ENCODE measurements at places on chromosomes 4 and X. TPM values are rescaled to one million over a fixed set of nuclear protein-coding genes. Genes with fewer than 3 reads are reported as not detected.

CSAG1 gene
- not detected for total RNA-seq

DNA sequence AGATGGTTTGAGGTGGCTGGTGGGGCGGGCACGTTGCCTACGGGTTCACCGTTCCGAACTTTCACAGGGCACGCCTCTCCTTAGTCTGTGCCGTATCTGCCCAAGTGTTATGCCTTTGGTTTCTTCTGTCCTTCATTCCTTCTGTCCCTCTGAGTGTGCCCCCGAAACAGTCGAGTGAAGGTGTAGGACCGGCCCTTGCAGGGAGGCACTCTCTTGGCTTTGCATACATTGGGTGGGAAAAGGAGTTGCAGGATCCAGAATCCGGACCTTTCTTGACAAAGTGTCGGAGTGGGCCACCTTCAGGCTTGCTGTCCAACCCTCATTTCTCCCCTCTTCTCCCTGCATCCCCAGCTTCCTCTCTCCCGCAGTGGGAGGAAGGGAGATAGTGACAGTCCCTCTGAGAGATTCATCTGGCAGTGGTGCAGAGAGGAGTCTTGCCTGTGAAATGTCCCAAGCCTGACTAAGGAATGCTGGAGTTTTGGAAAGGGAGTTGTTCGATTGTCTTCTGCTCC, 569 bp downstream of the ARFIP1 start:
- no peak for DNase-seq

PCDH11X gene
- not detected for total RNA-seq

DNA sequence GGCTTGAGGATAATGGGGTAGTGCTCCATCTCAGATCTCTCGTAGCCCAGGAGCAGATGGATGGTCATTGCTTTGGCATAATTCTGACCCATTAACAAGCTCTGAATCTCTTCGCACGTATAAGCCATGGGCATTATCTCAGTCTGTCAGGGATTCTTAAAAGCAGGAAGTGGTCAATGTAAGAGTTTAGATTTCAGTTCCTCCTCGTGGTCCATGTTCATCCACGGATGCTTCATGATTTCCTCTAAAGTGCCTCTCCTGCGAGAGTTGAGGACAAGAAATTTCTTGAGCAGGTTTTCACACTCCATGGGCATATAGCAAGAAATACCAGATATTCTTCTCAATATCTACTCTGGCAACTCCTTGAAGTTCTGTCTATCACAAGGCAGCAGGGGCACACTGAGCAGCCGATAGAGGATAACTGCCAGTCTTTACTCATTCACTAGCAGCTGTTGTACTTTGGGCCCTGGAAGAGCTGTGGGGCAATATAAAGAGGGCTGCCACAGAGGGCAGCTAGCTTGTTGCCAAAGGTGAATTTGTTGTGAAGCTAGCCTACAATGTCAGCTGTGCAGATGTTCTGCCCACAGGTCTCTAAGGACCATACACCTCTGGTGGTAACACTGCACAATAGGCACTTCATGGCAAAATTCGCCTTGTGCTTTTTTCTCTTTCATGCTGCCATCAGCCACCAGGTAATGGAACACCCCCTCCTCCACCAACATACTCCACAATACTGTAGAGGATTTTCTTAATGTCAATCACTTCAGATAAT, 52.0 kb upstream of the WDR17 start:
- DNase-seq = no peak

DNA sequence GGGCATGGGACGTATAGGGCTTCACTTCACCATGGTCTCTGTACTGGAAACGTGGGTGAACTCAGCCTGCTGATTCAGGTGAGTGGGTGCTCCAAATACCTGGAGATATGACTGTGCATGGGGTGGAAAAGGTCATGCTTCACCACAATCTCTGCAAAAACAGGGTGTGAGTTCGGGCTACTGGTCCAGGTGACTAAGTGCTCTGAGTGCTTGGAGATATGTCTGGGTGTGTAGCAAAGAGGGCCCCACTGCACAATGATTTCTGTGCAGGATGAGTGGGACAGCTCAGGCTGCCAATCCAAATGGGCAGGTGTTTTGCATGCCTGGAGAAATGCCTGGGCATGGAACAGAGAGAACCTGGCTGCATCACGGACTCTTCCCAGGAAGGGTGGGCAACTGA, 11.2 kb upstream of the CPXCR1 start:
- peak; percentile 26 for DNase-seq

- no peak for DNase-seq
Measured at GRCh38 chrX:21708116-21708515, 49.8 kb downstream of the SMPX start.

GRCh38 chrX:39734174-39734776, 363.5 kb downstream of the BCOR start:
- no peak for DNase-seq

DNA sequence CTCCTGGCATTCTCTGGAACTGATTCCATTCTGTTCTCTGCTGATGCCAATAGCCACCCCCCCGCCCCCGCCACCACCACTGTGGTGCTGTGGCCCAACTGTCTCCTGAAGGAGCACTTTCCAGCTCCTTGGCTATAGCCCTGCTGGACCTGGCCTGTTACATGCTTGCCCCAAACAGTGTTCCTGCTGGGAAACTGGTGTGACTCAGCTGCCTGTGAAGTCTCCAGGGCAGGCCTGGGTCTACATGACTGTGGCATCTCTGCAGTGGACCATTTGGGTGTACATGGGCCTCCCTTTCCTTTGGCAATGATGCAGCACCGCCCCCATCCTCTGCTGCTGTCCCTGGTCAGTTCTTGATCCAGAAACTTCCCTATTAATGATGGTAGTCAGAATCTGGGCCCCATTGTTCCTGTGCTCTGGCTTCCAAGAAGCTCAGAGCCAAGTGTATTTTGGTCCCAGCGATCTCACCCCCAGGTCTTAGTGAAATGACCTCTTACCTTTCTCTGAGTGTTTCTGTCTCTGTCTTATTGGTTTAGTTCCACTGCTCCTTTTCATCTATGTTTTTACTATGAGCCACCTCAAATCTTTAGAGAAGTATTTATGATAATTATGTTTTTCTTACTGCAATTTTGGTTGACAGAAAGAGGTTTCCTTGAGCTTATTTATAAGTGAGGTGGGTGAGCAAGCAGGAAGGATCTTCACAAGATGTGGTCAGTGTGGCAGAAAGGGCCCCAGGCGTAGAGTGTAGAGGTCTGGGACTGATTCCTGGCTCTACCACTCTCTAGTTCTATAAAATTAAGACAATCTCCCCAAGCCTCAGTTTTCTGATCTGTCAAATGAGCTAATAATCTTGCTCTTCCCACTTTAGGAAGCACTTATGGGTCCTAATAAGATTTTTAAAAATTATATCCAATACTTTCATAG, 210.7 kb upstream of the EOLA2 start:
- DNase-seq = no peak

TMEM184C gene
- total RNA-seq = 37.5 TPM

GRCh38 chrX:10042055-10042454, 74.9 kb downstream of the CLDN34 start:
- no peak for DNase-seq

DNA sequence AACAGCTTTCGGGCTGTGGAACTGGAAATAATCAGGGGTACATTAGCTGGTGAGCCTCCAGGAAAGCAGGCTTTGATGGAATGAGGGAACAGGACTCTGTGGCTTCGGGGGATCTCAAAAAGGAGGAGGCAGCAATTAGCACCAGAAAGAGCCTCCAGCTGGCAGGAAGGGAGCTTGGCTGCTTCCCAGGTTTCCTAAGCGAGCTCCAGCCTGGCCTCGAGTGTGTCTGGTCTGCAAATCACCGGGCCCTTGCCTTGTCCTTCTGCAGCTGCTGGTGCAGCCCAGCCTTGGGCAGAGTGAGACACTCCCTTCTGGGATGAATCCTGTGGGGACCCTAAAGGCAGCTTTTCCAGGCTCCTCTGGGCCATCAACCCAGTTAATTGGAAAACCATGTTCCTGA, 10.7 kb upstream of the PDHA1 start:
- DNase-seq = no peak

DNA sequence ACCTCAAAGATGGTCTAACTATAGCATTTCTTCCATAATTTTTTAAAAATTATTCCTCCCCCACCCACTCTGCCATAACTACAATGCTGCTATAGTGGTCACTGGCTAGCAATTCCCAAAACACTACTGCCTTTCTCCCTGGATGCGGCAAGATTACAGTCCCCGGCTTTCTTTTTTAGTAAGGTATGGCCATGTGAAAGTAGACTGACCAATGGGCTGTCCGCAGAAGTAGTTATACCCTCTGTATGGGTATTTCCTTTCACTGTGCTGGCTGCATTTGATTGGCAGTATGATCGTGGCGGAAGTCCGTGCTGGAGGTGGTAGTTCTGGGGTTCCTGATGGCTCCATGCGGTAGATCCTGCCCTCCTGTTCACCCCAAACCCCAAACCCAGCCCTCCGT, 166.0 kb downstream of the FBXO8 start:
- no peak for DNase-seq

DNA sequence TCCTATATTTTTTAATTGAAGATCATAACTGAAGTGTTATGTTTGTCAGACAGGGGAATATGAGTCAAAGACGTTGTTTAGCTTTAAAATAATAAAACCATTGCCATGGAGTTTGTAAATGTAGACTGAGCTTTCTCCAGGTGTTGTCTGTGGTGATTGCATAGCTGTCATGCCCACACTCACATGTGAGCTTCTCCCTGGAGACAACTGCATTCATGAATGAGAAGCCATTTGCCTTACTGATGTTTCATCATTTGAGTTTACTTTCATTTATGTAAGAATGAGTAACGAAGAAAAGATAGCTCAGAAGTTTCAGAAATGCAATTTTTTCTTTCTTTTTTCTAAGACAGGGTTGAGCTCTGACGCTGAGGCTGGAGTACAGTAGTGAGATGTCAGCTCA, 339.1 kb downstream of the GALNTL6 start:
- DNase-seq = no peak

RCHY1 gene
- total RNA-seq = 25.1 TPM

UCP1 gene
- not detected for total RNA-seq

RAB33A gene
- not detected for total RNA-seq

XKRX gene
- total RNA-seq = 0.48 TPM

- DNase-seq = peak; percentile 85
Measured at GRCh38 chr4:186669159-186669731, 54.4 kb downstream of the FAT1 start.

DNA sequence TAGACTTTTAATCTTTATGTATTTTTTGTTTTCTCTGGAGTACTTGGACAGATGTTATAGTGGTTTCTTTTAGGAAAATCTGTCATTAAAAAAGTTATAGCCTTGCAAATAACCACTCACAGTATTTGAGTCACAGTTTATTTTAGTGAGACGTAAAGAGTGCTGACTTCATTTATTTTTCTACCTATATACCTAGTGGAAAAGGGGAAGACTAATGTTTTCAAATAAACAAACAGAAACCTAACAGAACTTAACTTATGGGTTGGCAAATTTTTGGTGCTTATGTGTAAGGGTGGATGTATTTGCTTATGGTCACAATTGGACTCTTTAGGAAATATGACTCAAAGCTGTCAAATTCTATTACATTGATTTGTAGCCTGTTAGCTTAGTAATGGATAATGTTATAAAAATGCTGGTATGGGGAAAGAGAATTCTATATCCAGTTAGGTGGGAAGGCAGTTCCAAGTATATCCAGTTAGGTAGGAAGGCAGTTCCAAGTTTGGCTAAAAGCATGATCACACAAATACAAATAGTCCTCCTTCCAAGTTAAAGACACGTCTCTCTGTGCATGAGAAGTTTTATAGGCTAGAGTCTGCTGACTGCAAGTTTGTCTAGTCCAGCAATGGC, 61.9 kb downstream of the SLC9A6 start:
- DNase-seq = no peak

RRH gene
- not detected for total RNA-seq

DNA sequence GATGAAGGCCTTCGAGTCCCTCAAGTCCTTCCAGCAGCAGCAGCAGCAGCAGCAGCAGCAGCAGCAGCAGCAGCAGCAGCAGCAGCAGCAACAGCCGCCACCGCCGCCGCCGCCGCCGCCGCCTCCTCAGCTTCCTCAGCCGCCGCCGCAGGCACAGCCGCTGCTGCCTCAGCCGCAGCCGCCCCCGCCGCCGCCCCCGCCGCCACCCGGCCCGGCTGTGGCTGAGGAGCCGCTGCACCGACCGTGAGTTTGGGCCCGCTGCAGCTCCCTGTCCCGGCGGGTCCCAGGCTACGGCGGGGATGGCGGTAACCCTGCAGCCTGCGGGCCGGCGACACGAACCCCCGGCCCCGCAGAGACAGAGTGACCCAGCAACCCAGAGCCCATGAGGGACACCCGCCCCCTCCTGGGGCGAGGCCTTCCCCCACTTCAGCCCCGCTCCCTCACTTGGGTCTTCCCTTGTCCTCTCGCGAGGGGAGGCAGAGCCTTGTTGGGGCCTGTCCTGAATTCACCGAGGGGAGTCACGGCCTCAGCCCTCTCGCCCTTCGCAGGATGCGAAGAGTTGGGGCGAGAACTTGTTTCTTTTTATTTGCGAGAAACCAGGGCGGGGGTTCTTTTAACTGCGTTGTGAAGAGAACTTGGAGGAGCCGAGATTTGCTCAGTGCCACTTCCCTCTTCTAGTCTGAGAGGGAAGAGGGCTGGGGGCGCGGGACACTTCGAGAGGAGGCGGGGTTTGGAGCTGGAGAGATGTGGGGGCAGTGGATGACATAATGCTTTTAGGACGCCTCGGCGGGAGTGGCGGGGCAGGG, 568 bp downstream of the HTT start:
- DNase-seq = peak; percentile 65

- peak; percentile 75 for DNase-seq
Measured at GRCh38 chrX:129679901-129680300, 25.1 kb upstream of the APLN start.

GRCh38 chr4:2954358-2955185, 8.6 kb downstream of the NOP14 start:
- DNase-seq = no peak

DNA sequence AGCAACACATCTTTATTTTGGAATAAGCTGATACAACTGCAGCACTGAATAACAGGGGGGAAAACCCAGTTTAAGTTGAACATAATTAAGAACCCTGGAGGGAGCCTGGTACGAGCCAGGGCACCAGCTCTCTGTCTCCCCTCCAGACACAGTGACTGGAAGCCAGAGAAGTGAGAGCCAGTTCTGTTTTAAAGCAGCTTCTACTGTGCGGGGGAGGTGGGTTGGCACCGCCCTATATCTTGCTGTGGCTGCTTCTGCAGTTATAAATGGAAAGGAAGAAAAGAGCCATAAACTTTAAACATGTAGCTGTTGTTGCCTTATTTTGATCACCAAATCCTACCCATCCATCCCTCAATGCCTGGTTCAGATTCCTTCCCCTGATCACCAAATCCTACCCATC, 207.9 kb upstream of the ANXA3 start:
- no peak for DNase-seq

GRCh38 chr4:38610521-38610920, 53.5 kb upstream of the KLF3 start:
- no peak for DNase-seq

DNA sequence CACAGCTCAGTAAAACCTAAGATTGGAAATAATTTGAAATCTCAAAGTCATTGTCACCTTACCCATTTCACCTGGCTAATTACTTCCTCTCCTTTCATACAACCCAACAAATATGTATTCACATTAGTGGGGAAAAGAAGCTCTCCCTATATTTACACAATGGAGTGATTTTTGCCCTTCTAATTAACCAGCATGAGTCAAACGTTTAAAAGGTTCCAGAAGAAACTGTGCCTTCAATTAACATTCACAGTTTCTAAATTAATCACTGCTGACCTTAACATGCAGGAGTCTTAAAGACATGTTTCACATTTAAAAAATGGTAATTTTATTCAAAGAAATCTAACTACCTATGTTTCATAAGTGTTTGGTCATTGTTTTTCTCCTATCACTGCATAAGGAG, 254.6 kb downstream of the CBLL2 start:
- DNase-seq = no peak

MAGEB10 gene
- not detected for total RNA-seq

IGFBP7 gene
- 99.7 TPM for total RNA-seq
